ENCODE measurements at places on chromosomes 13 and 19. TPM values are rescaled to one million over a fixed set of nuclear protein-coding genes. Genes with fewer than 3 reads are reported as not detected.

Gene MEIS3
- total RNA-seq, result not detected

Gene ZNF135
- 0.54 TPM for total RNA-seq

Gene ATP1A3
- total RNA-seq, result 1.5 TPM

Gene ZNF418
- total RNA-seq, result 3.6 TPM

Gene SCEL
- not detected for total RNA-seq

Gene HCN2
- 0.49 TPM for total RNA-seq

Gene ZNF723
- total RNA-seq, result not detected

Gene FGF14
- total RNA-seq, result not detected

Gene SMIM24
- 0.41 TPM for total RNA-seq

Gene ZNF773
- 4.2 TPM for total RNA-seq

Measured in activated naive CD4-positive, alpha-beta T cell treated with anti-CD3 and anti-CD28 coated beads for 36 hours (primary cell).